Trophoblast cell (in vitro differentiated cells and primary cell): ENCODE measurements at places on chromosomes 6 and 20.

DNA sequence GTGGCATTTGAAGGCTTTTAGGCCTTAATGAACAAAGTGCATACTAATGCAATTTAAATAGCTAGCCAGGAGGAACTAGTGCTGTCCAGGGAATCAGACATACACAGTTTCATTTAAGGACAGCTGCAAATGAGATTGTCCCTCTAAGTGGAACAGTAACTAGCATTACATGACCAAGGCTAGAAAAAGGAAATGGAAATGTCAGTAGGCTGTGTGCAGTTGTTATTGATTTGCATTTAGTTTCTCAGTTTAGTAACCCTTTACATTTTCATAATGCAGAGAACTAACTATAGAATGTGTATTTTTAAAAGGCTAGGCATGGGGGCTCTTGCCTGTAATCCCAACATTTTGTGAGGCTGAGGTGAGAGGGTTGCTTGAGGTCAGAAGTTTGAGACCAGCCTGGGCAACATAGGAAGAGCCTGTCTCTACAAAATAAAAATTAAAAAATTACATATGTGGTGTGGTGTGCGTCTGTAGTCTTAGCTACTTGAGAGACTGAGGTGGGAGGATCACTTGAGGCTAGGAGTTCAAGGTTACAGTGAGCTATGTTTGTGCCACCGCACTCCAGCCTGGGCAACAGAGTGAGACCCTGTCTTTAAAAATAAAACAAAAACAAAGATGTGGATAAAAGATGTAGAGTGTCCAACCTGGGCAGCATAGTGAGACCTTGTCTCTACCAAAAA, 468.0 kb downstream of the UTRN start:
- no peak for DNase-seq

DNA sequence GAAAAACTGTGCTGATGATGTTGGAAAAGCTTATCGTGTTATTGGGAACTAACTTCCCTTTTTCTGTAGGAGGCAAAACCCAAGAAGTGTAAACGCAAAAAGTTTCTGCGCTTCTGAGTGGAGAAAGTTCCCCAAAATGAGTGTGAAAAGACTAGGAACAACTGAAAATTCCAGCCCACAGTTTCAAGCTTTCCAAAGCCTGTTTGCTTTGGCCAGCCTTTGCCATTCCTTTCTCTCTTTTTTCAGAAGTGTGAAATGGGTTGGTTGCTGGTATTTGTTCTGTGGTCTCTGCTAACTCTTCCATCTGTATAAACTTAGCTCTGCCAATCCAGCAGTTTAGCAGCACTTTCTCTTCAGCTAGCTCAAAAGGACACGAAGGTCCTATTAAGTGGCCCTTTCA, 491.3 kb downstream of the MAFB start:
- no peak for DNase-seq

DNA sequence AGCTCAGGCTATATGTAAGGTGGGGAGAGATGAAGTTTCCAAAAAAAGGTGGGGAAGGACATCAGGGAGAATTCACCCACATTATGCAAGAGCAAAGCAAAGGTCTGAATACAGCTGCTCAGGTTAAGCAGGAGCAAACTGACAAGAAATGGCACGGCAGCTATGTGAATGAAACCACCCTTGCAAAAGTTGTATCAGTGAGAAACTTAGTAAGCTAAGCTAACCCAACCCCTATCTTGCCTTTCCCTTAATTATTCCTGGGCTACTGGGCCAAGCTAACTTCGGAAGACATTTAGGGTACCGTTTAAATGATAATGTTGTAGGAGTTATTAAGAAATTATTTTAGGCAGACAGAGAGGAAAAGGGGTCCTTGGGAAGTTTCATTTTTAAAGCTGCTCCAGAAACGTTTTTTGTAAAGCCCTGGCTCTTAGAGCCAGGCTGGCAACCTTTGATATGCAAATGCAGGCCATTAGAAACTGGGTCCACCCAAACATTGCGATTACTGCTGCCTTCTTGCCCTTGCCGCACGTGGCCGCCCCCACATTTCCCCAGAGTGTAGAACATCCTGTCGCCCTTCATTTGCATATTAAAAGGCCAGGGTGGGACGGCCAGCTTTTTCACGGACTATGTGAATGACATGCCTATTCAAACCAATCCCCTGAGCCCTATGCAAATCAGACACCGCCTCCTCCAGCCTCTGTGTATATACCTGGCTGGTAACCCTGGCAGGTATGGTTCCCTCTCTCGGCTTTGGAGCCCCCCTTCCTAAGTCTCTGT, 60.5 kb upstream of the SAMD5 start:
- no peak for DNase-seq

DNA sequence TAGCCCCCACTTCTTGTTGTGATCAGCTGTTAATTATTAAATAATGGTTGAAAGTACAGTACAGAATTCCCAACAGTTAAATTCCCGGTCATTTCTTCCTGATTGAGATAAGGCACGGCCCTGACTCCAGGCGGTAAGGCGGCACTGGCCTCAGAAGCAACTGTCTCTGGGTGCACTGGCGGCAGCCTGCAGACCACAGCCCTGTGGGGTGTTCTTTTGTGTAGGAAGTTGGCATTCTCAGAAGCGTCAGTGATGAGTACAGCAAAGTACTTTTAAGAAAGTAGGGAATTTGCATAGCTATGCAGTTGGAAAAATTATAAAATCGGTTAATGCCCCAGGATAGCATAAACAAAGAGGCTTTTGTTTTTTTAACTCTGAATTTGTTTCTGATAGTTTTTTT, 50.5 kb downstream of the SAMD5 start:
- DNase-seq = no peak

GRCh38 chr20:59976156-59976782, 18.0 kb downstream of the CDH26 start:
- DNase-seq = no peak

DNA sequence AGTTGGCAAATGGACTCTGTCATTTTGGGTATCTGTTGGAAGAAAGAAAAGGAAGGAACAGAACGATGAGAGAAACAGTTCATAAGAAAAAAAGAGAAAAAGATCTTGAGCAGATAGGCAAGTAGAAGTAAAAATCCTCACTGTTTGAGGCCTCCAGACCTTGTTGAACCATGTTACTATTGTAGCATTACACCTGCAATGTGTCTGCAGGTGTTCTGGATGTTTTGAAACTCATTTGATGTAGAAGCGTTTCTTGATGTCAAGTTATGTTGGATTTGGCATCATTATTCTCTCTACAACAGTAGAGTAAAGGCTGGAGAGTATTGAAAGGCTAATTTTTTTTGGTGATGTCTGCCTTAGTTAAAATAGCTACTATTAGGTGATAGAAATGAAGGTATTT, 108.7 kb downstream of the CARMIL1 start:
- no peak for DNase-seq
